Fibroblast of upper back skin (primary cell): ENCODE measurements at places on chromosomes 2 and 18.
A peak's percentile ranks its signal among the peaks of the same experiment; 100 is the strongest.

GRCh38 chr18:63259567-63260379 is 59.8 kb downstream of the BCL2 start:
- DNase-seq, result no peak

DNA sequence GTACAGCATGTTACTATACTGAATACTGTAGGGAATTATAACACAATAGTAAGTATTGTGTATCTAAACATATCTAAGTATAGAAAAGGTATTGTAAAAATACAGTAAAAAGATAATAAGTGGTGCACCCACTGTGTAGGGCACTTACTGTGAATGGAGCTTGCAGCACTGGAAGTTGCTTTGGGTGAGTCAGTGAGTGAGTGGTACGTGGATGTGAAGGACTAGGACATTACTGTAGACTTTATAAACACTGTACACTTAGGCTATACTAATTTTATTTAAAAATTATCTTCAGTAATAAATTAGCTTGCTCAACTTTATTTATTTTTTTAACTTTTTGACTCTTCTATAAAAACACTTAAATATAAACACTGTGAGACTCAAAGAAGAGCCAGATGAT is 82.6 kb downstream of the MTA3 start:
- DNase-seq, result no peak

GRCh38 chr2:85011747-85012146 is 40.8 kb downstream of the KCMF1 start:
- no peak for DNase-seq

GRCh38 chr2:29114586-29114945 is 649 bp upstream of the CLIP4 start:
- DNase-seq, result no peak

DNA sequence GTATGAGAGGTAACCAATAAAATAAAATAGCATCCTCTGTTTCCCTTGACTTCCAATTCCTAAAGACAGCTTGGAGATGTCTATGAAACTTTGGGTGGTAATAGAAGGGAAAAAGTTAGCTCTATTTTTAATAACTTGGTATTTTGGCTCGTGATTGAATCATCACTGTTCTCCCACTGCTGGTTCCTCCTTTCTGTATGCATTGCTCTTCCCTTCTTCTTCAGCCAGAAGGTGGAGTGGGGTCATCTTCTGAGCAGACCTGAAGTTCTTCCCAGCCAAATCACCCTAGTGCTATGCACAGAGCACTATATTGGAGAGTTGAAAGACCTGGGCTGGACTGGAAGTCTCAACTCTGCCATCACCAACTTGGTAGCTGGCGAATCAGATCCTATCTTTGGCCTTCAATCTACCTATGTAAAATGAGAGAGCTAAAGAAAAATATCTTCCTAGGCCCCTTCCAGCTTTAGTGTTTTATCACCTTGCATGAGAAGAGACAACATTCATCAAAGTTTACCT is 54.1 kb downstream of the CPO start:
- no peak for DNase-seq

GRCh38 chr2:231987124-231987727 is 25.7 kb downstream of the DIS3L2 start:
- peak; percentile 13 for DNase-seq
